ENCODE measurements at places on chromosomes 2 and 18.

DNA sequence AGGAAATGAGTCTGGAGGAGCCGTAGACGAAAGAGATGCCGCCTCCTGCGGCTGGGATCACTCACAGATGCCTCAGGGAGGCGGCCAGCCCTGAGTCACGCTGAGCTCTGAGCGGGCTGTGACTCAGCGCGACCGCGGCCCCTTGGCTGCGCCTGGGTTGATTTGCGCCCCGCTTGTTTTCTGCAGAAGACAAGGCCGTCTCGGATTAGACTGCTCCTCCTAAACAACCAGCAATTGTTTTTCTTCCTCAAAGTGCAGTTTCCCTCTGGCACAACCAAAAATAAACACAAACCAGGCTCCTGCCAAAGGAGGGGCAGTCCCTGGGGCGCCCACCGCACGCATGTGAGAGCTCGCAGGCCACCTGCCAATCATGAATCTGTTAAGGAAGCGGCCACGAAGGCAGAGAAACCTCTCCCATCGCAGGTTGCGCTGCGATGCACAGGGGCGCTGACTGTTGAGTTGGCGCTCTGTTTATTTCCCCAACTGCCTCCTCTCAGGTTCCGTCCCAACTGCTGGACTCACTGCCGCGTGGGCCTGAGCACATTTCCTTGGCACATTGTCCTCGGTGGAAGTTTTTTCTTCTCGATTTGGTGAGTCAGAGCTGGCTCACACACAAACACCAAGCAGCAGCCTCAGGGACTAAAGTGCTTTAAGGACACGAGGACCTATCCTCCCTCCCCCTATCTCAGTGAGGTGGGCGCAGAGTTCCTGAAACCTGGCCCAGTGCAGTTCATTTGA lies 85.2 kb upstream of the NDUFV2 start:
- peak; percentile 97 for DNase-seq

GRCh38 chr2:229586012-229586411 lies 128.3 kb downstream of the DNER start:
- DNase-seq: peak; percentile 80

DNA sequence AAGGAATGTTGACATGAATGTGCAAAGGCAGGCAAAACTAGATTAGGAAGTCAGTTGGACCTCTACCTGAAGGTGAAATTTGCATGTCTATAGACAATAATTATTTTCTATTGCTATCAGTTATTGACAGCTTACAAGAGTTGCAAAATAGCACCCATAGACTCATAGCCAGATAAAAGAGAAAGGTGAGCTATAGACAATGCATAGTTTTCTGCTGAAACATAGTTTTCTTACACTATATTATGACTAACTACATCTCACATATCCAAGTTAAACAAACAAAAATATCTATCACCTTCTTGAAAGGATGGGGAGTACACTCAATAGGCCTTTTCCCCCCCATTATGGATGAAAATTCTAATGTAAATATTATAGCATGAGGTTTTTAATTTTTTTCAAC lies 305.0 kb downstream of the PTH2R start:
- no peak for DNase-seq

GRCh38 chr2:102137138-102137537 lies 5.4 kb upstream of the IL1R1 start:
- no peak for DNase-seq

- no peak for DNase-seq
Measured at GRCh38 chr2:200417366-200417765, 92.5 kb downstream of the KCTD18 start.

- no peak for DNase-seq
Measured at GRCh38 chr18:28541934-28542333, 365.0 kb upstream of the CDH2 start.

DNA sequence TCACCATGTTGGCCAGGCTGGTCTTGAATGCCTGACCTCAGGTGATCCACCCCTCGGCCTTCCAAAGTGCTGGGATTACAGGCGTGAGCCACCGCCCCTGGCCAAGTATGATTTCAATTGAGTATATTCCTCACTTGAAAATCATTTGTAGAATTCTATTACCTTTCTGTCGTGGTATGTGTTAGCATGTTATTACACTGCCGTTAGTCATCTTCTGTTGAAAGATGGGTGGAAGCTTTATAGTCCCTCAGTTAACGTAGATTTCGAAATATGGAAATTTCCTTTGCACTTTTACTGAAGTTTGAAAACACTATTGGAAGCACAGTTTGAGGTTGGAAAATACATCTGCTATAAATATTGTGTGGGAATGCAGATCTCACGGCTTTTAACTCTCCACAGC lies 14.7 kb downstream of the NIFK start:
- peak; percentile 56 for DNase-seq

- DNase-seq: no peak
Measured at GRCh38 chr2:129777762-129778583, 201.5 kb upstream of the RAB6C start.

DNA sequence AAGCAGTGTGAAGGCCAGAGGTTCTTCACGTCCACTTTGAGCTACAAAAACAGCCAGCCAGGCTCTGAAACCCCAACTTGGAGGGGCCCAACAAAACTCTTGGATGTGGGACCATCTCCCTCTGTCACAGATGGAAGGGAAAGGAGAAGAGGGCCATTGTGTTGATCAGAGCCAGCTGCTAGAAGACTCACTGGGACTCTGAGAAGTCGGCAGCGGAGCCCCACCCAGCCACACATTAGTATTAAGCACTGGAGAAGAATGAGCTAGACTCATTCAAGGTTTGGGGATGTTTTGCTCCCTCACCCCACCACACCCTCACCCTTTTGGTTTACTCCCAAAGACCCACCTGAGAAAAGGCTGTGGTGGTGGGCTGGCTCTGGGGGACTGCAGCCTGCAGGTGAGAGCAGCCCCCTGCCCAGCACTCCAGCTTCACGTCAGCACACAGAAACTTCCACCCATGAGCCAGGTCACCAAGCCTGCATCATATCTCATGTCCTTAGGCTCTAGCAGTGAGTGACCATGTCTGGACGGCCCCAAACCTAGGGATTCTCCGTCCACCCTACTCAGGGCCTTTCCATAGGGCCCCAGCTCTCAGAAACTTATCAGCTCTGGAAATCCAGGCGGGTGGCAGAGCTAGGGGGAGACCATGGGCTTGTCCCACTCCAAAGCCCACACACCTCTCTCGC lies 12.6 kb downstream of the TEX51 start:
- no peak for DNase-seq

GRCh38 chr2:241948901-241949735 lies 79.6 kb downstream of the RTP5 start:
- DNase-seq: no peak

GRCh38 chr2:120448436-120448835 lies 102.5 kb downstream of the INHBB start:
- no peak for DNase-seq

DNA sequence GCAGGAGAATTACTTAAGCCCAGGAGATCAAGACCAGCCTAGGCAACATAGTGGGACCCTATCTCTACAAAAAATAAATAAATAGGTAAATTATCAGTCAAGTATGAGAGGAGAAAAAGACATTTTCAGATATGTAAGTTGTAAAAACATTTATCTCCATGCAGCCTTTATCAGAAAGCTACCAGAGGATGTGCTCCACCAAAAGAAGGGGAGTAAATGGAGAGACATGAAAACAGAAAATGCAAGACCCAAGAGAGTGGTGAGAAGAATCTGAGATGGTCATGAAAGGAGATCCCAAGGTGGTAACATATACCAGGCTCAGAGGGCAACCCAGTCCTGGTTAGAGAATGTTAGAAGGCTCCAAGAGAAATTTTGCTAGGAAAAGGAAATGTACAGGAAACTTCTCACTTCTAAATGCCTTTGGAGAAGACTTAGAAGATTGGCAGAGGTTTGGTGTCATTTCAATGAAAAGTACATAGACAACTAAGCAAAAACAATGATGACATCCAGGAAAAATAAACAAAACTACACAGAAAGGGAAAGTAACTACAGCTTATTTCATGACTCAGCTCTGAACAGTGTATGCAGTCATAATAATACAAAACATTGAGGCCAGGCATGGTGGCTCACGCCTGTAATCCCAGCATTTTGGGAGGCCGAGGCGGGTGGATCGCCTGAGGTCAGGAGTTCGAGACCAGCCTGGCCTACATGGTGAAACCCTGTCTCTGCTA lies 19.5 kb downstream of the CIB4 start:
- peak; percentile 32 for DNase-seq

DNA sequence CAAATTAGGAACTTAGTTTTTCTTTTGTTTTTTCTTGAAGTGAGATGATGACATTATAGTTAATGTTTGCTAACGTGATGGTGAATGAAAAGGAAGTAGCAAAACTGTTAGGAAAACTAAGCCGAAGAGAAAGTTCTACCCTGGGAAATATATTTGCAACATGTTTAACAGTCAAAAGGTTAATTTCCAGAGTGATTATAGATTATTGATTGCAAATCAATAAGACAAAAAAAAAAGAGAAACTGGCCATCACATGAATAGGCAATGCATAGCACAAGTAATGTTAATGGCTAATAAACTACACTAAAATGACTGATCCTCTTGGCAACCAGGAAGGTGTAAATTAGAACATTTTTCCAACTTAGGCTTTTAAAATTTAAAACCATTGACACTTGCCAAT lies 26.0 kb upstream of the AMMECR1L start:
- DNase-seq: no peak

DNA sequence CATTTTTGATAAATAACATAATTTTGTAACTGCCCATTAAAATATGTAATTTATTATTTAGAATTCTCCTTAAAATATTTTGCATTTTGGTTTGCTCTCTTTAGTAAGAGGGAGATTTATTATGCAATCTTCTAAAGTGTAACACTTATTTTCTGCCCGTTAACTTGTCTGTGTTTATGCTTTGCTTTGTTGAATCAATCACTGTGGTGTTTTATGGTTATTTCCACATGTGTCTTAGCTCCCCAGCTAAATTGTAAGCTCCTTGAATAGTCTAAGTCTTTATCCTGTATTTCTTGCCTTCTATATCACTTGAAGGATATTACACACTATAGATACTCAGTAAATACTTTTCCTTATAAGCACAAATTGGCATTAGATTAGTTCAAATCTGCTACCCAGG lies 166.6 kb upstream of the SPRED2 start:
- no peak for DNase-seq

DNA sequence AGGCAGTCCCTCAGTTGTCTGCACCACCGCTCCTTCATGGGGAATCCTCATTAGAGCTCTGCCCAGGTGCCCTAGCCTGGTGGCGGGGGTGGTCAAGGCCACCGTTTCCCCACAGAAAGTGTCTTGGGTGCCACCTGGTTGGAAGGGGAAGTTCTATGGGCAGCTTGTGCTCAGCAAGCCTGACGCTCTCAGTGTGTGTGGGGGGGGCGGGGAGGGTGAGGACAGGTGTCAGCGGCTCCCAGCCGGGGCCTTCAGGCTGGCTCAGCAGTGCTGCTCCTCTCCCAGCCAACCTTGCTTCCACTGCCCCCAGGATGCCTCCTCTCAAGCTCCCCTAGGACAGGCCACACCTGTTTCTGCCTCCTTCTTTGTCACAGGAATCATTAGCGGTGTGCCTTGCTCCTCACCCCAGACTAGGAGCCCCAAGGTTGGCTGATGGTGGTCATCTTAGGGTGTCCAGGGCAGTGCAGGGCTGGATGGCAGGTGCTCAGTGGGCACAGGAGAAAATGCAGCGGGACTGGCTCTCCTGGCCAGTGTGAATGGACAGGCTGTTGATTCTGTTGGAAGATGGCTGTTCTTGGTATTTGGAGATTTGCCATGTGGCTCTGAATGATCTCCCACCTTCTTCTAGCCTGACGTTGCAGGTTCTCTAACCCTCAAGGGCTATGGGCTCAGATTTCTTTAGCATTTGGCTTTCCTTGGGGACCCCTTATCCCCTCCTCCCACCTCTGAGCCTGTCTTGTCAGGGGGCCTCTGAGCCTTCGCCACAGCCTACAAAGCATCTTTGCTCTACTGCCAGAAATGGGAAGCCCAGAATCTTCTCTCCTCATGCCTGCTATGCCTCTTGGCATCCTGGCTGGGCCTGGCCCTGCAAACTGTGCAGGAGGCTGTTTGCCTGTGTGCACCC lies 185.8 kb upstream of the HS6ST1 start:
- DNase-seq: no peak

DNA sequence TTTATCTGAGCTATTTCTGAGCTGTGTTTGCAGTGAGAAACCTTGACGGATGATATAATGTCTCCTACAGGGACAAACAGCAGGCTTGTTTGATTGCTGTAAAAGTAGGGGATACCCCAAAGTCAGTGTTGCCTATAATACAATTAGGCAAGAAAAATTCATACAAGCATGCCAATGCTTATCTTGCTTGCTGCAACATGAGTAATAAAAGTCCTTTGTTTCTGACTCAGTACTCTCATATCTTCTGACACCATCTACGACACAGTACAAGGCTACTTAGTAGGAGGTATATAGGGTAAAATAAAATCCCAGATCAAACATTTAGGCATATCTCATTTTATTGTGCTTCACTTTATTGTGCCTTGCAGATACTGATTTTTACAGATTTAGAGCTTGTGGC lies 33.0 kb downstream of the ERBB4 start:
- no peak for DNase-seq

- DNase-seq: peak; percentile 88
Measured at GRCh38 chr18:58196164-58196563, 152.1 kb downstream of the NEDD4L start.

- DNase-seq: no peak
Measured at GRCh38 chr2:151757861-151758260, 23.6 kb upstream of the NEB start.
